Hematopoietic multipotent progenitor cell (in vitro differentiated cells): ENCODE measurements at places on chromosomes 1 and 21. TPM values are rescaled to one million over a fixed set of nuclear protein-coding genes. Genes with fewer than 3 reads are reported as not detected.

The S100A1 gene
- 0.54 TPM for total RNA-seq

The TNNT2 gene
- not detected for total RNA-seq

The ATG4C gene
- total RNA-seq = 7.5 TPM

The TMPRSS15 gene
- total RNA-seq = not detected

The VWA5B1 gene
- under 0.01 TPM for total RNA-seq

The KCNJ10 gene
- under 0.01 TPM for total RNA-seq

The SLC35F3 gene
- under 0.01 TPM for total RNA-seq

The KRTAP7-1 gene
- total RNA-seq = not detected

The NPHS2 gene
- total RNA-seq = not detected

The MROH7 gene
- total RNA-seq = 7.3 TPM

The DCST1 gene
- total RNA-seq = under 0.01 TPM

The RPE65 gene
- total RNA-seq = not detected

The RAB42 gene
- total RNA-seq = 1.6 TPM

The PHACTR4 gene
- 30.7 TPM for total RNA-seq

The LCE2B gene
- not detected for total RNA-seq

The RIPK4 gene
- 0.27 TPM for total RNA-seq

The CYP2J2 gene
- total RNA-seq = 0.54 TPM
